ENCODE measurements at places on chromosomes 1 and 21.

DNA sequence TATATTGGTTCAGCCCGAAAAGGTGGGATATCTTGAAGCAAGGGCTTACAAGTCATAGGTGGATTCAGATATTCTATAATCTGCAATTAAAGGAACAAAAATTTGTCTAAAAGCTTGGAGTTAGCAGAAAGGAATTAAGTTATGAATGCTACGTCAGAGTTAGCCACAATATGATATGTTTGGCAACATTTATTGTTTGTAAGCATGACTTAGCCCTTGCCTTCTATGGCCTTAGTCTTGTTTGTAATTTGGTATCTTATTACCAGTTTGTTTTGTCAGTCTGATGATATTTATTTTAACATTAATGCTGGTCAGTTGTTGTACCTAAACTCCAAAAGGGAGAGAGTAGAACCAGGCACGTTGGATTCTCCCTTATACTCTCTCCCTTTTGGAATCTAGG is 43.1 kb upstream of the SUCO start:
- no peak for DNase-seq

DNA sequence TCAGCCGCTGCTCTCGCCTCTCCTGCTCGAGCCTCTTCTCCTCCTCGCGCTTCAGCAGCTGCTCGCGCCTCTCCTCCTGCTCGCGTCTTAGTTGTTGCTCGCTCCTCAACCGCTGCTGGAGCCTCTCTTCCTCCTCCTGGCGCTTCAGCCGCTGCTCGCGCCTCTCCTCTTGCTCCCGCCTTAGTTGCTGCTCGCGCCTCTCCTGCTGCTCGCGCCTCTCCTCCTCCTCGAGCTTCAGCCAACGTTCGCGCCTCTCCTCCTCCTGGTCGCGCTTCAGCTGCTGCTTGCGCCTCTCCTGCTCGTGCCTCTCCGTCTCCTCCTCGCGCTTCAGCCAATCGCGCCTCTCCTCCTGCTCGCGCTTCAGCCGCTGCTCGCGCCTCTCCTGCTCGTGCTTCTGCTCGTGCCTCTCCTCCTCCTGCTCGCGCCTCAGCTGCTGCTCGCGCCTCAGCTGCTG is 3.7 kb downstream of the TCHH start:
- peak; percentile 46 for DNase-seq

DNA sequence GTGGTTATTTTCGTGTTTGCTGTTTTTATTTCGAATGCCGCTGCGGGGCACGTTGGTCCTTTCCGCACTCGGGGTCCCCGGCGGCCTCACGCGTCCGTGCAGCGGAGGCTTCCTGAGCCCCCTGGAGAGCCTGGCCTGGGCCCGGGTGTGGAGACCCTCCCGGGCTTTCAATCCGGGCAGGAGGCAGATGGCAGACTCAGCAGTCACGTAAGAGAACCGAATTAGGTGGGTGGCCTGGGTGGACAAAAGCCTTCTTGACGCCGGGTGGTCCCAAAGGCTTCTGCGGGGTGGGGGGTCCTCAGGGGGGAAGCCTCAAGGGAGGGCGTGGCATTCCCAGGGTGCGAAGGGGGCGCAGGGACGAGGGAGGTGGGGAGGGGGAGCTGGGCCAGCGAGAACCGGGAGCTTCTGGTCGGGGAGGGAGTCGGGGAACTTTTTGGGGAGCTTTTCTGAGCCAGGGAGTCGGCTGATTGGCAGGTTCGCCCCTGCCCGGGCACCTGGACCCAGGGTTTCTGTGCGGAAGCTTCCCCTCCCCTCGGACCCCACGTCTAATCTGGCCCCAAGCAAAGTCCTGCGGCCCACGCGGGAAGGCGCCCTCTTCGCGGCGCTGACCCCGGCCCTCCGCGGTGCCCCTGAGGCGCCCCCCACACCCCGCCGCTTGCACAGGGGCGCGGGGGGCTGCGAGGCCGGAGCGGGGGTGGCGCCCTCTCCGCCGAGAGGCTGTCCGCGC is 1.3 kb upstream of the HES4 start:
- no peak for DNase-seq

DNA sequence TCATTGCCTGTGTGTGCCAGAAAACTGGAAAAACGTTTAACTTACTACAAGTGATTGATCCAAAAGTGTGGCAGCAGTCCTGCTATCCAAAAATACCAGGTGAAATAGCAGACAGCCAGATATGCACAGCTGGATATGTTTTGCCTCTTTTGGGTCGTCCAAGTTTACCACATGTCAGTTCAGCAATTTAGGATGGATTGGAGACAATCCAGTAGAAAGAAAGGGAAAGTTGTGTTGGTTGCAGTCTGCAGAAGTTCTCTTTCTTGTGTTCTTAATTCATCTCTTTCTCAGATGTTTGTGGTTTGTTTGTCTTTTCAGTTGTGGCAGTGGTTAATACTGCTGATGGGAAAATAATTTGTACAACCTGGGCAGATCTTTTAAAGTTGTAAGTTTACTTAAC is 645.0 kb downstream of the PTPRC start:
- DNase-seq = peak; percentile 31

DNA sequence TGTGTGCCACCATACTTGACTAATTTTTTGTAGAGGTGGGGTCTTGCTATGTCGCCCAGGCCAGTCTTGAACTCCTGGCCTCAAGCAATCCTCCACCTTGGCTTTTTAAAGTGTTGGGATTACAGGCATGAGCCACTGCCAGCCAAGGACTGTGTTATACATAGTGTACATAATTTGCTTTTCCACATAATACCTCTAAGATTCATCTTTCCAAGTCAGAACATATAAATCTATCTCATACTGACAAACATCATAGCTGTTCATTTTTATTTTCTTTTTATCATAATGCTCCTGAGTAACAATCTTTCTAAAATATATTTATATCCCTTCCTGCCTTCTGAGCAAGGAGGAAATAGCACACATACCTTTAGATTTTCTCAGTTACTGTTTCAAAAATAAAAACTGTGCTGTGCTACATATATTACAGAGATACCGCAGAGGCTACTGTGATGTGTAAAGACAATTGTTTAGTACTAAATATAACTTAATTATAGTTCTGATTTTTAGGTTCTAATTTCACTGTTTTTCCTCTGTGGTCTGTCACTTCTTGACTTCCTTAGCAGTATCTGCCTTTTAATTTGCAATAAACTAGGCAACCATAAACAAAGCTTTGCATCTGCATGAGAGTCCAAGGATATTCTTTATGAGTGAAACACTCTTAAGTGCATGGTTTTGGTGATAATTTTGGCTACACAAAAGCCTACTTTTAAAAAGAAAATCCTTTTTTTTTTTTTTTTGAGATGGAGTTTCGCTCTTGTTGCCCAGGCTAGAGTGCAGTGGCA is 59.3 kb downstream of the EYA3 start:
- peak; percentile 40 for DNase-seq

GRCh38 chr1:228744918-228745317 is 9.6 kb downstream of the RHOU start:
- no peak for DNase-seq

DNA sequence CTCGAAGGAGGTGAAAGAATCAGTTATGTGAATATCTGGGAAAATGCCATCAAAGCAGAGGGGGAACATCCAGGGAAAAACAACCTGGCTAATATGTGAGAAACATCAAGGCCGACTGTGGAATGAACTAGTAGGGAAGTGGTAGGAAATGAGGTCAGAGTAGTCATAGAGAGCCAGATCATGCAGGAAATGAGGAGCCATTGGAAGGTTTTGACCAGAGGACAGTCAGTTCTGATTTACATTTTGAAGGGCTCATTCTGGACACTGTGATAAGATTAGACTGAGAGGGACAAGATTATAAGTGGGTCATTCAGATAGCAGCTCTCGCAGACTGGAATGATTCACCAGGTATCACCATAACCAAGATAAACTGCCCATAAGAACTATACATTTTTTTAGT is 63.7 kb downstream of the SYT14 start:
- DNase-seq = no peak

DNA sequence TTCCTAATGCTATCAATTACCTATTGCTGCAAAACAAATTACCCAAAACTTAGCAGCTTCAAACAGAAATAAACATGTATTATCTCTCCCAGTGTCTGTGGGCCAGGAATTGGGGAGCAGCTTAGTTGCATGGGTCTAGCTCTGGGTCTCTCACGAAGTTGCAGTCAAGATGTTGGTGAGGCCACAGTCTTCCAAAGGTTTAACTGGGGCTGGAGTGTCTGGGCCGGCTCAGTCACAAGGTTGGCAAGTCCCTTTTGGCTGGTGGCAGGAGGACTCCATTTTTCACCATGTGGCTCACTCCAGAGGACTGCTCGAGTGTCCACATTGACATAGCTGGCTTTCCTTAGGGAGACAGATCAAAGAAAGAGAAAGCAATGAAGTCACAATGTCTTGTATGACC is 5.0 kb upstream of the LRP8 start:
- DNase-seq = no peak

DNA sequence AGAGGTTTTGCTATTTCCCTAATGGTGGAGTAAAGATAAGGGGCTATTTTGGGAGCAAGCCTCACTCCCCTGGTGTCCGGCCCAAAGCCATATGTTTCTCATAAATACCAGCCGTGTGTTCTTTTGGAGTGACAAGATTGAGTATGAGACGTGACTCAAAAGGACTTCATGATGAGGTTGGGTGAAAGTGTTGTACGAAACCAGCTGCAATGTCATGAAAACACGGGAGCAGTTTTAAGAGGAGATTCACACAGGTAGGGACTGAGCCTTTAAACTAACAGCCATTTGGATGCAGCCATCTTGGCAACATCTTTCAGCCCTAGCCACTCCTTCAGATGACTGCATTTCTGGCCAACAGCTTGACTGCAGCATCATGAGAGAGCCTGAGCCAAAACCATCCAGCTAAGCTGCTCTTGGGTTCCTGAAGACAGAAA is 532.3 kb upstream of the USP24 start:
- peak; percentile 81 for DNase-seq

DNA sequence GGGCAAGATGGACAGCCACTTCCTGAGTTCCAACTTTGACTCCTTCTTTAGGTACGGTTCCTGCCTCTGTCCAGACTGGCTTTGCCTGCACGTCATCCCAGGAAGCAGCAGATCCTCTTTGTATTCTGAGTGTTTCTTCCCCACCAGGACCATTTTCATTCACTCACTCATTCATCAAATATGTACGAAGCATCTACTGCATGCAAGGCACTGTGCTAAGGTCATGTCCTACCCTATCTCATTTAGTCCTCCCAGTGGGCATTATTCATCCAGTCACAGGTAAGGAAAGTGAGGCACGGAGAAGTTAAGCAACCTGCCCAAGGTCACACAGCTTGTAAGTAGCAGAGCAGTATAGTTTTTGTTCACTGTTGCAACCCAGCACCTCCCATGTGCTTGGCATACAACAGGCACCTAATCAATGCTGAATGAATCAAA is 13.9 kb downstream of the CRYBG2 start:
- no peak for DNase-seq

DNA sequence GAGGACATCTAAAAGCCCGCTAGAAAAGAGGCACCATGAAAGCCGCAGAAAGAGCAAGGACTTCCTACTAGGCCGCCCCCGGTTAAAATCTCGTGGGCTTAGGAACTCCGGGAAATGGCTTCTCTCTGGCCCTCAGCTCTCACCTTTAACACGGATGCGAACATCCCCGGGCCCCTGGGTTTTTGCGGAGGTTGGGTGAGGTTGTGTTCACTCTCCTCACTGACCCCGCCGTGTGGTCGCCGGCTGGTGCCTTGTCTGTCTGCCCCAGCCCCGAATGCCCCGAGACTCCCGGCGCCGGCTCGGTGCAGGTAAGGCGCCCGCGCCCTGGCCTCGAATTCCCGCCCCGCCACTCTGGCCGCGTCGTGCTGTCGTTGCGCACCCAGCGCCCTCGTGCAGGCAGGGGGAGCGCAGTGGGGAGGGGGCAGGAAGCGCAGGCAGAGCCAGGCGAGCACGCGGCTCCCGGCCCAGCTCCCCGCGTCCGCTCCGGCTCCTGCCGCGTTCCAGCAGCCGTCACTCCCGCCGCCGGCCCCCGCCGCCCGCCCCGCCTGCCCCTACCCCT is at the start of gene SHISAL2A:
TSS of gene SHISAL2A (plus strand) at position 437 of the 559 bp plus-strand sequence. CDS start 326 bp downstream, outside the sequence.
- no peak for DNase-seq

- no peak for DNase-seq
Measured at GRCh38 chr1:224996266-224996665, 66.8 kb downstream of the DNAH14 start.

GRCh38 chr1:119535381-119535780 is 28.4 kb downstream of the HSD3B1 start:
- no peak for DNase-seq

GRCh38 chr1:65581119-65581518 is 160.7 kb downstream of the LEPR start:
- DNase-seq = peak; percentile 16

DNA sequence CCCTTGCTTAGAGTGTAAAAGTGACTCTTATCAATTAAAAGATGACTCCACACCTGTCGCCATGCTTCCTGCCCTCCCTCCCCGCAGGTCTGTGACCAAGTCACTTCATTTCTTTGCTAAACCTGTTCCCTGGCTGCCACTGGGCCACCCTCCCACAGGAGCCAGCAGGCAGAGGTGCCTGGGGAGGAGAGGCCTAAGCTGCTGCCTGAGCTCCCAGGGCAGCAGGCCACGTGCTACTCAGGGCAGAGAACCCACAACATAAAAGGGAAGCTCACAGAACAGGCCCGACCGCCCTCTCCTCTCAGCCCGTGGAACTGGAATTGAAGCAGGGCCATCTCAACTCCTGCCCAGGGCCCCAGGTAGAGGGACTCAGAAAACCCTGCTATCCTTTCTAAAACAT is 4.9 kb downstream of the C1orf198 start:
- no peak for DNase-seq

- DNase-seq = peak; percentile 54
Measured at GRCh38 chr1:36166938-36167905, 11.3 kb downstream of the MAP7D1 start.

DNA sequence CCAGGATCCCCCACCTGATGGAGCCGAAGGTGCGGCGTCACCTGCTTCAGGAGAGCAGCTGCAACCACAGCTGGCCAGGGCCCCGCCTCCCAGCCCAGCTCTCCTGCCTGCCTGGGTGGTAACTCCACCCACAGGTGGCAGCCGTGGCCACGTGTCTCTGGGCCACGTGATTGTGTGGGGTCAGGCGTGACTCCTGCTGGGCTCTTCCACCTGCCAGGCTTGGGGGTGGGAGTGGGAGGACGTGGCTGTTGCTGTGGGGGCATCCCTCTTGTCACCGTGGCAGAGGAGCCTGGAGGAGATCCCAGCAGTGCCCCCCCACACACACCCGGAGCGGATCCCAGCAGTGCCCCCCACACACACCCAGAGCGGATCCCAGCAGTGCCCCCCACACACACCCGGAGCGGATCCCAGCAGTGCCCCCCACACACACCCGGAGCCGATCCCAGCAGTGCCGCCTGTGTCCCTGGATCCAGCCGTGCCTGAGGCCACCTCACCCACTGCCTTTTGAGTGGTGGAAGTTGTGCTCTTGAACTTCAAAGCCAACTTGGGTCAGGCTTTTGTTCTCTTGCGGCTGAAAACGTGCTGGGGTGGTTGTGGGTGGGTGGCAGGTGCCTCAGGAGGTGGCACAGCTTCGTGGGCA is 32.2 kb downstream of the POFUT2 start:
- no peak for DNase-seq

- DNase-seq = no peak
Measured at GRCh38 chr1:167209044-167209443, 11.6 kb upstream of the POU2F1 start.

- DNase-seq = no peak
Measured at GRCh38 chr1:9559673-9560072, 20.4 kb downstream of the SLC25A33 start.
